ENCODE measurements at places on chromosomes 4 and X.

GRCh38 chrX:124737771-124738170 is 391.4 kb downstream of the SH2D1A start:
- DNase-seq, result no peak

- DNase-seq, result no peak
Observed at GRCh38 chrX:68175562-68175961, 257.7 kb downstream of the OPHN1 start.

DNA sequence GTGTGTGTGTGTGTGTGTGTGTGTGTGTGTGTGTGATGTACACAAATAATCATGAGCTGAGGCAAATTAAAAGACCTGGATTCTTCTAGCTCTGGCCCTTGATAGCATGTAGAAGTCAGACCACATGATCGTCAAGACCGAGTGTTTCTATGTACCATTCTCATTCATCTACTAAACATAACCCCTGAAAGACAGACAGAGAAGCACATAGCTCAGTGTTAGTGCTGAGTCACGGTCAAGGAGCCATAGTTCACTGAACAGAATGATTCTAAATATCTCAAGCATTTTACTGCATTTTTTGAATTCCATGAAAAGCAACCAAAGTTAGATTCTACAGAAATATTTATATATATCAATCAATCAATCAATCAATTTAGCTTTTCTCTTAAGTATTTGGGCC is 412.3 kb upstream of the CXorf51A start:
- DNase-seq, result no peak

DNA sequence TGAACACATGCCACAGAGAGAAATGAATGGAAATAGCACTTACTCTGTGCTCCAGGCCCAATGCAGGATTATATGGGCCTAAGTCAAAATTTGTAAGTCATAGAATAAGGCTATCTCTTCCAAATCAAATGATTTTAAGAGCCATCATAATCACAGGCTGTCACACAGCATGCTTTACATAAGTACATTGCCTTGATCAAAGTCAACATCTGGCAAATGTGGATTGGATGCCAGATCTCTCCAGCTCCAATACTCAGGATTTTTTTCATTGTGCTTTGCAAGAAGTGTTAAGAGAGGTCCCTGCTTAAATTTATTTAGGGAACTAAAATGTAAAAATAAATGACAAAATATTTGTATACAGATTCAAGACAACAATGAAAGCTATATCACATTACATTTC is 299.9 kb downstream of the PRDM5 start:
- DNase-seq, result no peak

DNA sequence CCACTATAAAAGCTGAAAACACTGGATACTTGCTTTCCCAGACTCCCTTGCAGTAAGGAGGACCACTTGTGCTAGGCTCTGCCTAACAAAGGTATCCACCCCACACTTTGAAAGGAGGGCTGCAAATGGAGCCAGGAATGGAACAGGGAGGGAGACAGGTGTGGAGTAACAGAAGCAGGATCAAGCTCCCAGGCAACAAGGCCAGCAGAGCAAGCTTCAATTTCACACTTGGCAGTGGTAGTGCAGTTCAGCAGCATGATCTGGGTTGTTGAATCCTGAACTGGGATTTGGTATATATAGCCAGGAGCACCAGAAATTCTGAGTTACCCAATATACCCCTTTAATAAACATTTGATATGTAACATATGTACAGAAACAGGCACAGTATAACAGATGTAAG is 9.8 kb downstream of the LAMP2 start:
- no peak for DNase-seq

DNA sequence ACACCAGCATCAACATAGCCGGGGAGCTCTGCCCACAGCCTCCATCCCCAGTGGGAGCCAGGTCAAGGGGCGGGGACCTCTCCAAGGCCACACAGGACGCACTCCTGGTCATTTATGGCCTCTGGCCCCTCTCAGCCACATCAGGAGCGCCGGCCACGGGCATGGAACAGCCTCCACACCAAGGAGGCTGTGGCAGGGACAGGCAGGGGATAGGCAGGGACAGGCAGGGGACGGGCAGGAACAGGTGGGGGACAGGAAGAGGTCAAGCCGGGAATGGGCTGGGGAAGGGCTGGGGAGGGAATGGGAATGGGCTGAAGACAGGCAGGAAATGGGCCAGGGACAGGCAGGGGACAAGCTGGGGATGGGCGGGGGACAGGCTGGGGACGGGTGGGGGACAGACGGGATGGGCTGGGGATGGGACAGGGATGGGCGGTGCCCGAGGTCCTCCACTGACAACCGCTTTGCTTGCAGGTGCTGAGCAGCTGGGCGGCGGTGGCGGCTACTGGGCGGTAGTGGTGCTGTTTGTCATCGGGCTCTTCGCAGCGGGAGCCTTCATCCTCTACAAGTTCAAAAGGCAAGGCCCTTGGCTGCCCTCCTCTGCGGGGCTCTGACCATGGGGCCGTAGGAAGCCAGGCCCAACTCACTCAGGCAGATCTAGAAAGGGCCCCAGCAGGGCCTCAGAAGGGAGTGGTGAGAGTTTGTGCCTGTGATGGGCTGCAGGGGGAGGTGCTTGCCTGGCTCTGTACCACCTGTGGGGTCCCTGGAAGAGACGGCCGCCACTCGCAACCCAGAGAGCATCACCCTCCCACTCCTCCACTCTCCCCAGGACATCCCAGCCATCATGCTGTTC is 205.6 kb downstream of the AFAP1 start:
- no peak for DNase-seq

- no peak for DNase-seq
Observed at GRCh38 chrX:107971636-107972035, 10.5 kb downstream of the TEX13B start.

GRCh38 chr4:176660561-176660960 is 132.2 kb downstream of the VEGFC start:
- no peak for DNase-seq

DNA sequence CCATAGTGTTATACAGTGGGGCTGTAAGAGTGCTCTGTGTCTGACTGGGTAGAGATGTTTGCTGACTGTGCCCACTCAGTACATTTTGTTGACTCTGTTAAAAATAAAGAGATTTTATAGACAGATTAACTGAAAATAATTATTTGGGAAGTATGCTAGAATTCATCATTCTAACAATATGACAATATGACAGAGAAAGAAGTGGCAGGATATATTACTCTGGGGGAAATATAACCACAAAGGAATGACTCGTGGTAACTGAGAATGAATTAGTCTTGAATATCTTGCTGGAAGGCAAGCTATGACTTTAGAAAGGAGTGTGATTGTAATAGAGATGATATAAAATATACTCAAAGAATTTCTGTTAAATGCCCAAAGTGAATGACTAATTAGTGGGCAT is 46.8 kb downstream of the TMEM165 start:
- DNase-seq, result no peak

DNA sequence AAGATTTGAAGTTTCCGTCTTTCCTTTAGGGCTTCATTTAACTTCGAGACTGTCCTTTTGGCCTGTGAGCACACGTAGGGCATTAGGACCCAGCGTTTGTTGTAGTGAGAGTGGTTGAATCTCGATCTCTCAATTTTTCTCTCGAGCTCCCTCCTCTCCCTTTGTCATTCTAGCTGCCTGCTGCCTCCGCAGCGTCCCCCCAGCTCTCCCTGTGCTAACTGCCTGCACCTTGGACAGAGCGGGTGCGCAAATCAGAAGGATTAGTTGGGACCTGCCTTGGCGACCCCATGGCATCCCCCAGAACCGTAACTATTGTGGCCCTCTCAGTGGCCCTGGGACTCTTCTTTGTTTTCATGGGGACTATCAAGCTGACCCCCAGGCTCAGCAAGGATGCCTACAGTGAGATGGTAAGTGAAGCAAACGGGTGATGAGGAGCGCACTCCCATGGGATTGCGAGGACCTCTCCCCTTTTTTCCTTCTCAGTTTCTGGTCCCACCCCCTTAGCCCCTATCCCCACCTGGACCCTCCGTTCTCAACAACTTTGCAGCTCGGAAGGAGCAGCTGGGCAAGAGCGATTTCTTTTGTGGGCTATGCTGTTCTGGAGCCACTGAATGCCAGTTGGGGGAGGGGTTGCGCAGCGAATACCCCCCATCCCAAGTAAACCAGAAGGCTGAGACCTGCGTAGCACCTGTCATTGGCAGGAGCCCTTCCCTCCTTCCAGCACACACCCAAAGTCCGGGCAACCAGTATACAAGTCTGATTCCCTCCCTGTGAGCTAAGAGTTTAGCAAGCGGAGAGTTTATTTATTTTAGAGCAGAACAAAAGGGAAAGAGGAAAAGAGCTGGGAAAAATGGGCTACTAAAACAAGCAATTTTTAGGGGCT is at the start of gene TMEM35A:
Gene TMEM35A (plus strand): TSS at position 164 of the 883 bp plus-strand sequence. CDS start 124 bp downstream, at position 288.
- no peak for DNase-seq

GRCh38 chrX:13000301-13000811 is 25.4 kb downstream of the TMSB4X start:
- no peak for DNase-seq

DNA sequence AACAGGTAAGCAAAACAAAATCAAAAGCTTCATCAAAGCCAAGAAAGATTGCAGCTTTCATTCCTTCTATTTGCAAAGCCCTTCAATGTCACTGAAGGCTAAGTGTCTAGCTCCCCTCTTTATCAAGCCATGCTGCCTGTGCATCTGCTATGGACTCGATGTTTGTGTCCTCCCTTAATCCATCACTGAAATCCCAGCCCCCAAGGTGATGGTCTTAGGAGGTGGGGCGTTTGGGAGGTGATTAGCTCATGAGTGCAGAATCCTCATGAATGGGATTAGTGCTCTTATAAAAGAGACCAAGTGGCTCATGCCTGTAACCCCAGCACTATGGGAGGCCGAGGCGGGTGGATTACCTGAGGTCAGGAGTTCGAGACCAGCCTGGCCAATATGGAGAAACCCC is 6.9 kb upstream of the TRIM2 start:
- DNase-seq, result no peak

GRCh38 chrX:39814391-39814790 is 283.4 kb downstream of the BCOR start:
- no peak for DNase-seq

- DNase-seq, result no peak
Observed at GRCh38 chr4:3716631-3717235, 49.5 kb upstream of the ADRA2C start.

DNA sequence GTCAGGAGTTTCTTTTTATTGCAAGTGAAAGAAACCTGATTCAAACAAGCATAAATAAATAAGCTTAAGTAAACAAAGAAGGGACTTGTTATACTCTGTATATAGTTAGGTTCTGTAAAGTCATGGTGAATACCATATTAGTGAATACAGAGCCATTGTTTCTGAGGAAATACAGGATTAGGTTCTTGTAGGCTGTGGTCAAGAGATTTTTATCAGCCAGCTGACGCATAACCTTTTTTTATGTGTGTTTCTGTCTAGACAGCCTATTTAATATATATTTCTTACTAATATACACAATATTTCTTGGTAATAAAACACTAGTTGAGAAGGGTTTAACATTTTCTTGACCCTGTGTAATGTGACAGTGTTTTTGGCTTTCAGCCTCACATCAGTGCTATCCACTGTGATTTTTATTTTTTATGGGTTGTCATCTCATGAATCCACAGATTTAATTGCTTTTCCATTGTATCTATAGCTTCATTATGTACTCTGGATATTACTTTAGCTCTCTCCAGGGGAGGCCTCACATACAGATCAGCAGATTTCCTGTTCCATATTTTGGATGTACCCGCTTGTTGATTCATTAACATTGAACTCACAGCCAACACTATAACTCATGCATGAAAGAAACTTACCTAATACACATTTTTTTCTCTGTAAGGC is 8.0 kb downstream of the HERC3 start:
- no peak for DNase-seq

- no peak for DNase-seq
Observed at GRCh38 chr4:57490520-57491255, 380.5 kb upstream of the IGFBP7 start.

GRCh38 chr4:101791182-101791558 is 640 bp downstream of the BANK1 start:
- no peak for DNase-seq

DNA sequence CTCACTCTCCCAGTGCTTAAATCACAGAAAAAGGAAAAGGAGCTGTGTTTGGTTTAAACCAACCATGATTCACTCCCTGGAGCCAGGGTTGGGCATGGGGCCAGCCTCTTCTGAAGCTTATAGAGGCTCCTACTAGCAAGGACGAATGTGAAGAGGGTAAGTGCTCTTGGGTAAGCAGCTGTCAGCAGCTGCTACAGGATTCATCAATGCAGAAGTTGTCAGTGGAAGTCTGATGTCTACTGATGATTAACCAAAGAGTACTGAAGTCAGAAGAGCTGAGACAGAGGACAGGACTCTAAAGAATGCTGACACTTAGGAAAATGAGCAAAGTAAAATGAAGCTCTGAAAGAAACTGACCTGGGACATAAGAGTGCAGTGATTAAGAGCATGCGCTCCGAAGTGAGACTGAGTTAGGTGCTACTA is 32.7 kb upstream of the JADE1 start:
- DNase-seq, result no peak

DNA sequence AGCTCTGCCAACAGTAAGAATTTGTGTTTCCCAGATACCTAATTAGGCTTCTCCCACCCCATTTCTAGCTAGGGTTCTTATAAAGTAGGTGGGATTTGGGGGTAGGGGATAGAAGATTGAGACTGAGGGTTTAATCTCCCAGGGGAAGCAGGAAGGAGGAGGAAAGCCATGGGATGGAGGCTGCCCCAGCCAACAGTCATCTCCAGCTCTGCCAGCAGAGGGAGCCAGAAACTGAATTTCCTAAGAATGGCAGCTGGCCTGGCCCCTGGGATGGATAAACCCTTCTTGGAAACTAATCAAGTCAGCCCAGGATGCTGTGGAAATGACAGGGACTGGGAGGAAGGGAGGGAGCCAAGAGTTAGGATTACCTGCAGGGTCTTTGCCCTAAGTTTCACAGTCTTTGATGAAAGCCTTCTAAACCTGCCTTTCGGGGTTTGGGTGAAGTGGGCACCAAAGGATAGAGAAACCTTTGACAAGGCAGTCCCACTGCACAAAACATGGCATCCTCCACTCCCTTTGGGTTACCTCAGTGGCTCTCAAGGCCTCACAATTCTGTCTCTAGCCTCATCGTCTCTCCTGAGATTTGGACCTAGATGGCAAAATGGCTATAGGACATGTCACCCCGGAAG is 6.7 kb upstream of the ERCC6L start:
- no peak for DNase-seq

- DNase-seq, result no peak
Observed at GRCh38 chrX:95911062-95911461, 773.6 kb upstream of the DIAPH2 start.

DNA sequence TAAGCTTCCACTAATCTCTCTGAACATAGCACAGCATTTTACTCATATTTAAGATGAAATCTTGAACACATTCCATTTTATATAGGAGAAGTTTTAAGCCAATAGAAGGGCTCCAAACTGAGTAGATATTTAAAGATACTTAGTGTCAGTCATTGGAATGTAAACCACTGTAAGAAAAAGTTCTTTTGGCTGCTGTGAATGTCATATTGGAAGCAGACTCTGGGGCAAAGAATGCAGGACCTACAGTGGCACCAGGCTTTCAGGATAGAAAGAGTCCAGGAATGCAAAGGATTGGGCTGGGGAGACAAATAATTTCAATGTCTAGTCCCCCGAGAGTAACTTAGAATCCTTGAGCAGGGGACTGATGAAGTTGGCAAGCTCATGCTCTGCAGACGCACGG is 1047.7 kb downstream of the STIM2 start:
- no peak for DNase-seq

All from stimulated activated CD4-positive, alpha-beta T cell treated with anti-CD3 and anti-CD28 coated beads, TNF-alpha, amount 100 ng/mL, for 48 hours (primary cell).